ENCODE measurements at places on chromosomes 4 and X.

DNA sequence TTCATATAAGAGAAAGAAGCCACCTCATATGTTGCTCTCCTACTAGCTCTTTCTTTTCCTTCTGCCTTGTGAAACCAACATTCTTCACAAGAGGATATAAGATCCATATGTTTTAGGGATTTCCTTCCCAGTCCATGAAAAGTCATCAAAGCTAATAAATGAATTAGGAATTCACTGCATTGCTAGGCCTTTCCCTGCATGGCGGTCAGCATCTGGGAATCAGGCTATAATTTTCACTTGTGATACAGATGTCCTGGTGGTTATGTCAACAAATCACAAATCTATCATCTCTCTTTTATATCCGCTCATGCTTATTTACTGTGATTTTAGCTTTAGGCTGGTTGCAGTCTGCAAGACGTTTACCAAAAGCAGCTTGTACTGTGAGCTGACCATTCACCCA, 510.0 kb downstream of the NLGN4X start:
- DNase-seq, result no peak

DNA sequence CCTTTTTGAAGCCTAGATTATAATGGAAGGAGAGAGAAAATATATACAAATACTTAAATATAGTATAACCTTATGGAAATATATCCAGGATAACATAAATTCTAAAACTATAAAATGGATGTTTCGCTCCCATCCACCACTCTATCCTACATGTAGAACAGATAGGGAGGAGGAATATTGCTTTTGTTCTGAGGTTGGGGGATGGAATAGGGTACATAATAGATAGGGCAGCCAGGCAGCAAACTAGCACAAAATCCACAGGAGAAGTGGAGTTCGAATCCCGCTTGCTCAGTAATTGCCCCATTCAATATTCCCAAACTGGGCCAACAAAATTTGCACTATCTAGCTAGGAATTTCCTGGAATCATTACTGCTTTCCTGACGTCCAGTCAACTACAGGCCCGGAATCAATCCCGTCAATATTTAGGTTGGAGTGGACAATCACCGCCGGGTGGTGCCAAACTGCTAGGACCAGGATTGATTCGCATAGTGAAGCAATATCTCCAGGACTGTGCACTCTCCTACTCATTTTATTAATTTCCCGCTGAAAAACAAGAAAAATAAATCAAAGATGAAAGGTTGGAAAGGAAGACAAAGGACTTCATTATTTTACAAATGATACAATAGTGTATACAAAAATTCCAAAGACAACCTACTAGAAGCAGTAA, 40.4 kb upstream of the PAPSS1 start:
- DNase-seq, result no peak

GRCh38 chr4:3530051-3530450, 2.2 kb downstream of the LRPAP1 start:
- DNase-seq, result no peak

DNA sequence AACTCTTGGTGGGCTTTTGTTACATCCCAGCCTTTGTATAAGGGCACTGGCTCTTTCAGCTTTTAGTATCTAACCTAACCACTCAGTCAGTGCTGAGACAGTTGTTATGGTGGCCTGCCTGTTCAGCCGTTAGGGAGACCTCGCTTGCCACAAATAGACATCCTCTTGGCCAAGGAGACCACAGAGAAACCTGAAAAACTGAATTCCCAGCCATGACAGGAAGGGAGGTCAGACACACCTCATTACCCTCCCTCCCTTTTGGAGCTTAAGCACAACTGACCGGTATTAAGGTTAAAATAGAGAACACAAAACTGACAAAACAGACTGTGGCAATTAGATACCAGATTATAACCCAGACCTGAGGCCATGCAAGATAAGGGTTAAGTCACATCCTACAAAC, 1639.3 kb downstream of the RPA4 start:
- no peak for DNase-seq

- peak; percentile 5 for DNase-seq
Observed at GRCh38 chr4:158496030-158496741, 25.5 kb upstream of the RXFP1 start.

DNA sequence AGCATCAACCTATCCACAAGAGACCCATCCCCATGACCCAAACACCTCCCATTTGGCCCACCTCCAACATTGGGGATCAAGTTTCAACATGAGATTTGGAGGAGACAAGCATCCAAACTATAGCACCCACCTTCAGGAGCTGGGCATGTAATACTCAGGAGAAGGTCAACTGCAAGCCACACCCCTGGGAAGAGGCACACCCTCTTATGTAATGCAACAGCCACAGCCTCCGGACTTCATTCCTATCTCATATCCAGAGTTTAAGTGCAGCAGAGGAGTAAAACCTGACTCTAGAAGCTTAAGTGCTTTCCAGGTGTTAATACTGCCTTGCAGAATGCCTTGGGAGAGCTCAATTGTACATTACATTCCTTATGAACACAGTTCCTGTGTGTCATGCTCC, 197.4 kb downstream of the PTTG2 start:
- DNase-seq, result no peak

GRCh38 chr4:83096397-83096796, 18.1 kb downstream of the PLAC8 start:
- DNase-seq, result no peak

DNA sequence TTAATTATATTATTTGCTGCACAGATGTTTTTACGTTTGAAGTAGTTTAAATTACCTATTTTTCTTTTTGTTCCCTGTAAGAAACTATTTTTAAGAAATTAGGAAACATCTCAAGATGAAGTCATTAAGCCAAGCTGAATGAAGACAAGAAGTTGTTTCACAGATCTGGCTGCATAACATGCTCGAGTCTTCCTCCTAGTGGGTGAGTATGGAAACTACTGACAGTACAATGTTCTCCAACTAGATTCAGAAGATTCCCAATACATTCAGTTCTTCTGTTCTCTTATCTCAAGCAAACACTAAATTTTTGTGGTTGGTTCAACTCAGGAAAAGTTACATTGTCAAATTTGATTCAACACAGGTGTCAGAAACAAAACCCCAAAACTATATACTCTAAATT, 256.8 kb upstream of the VCX start:
- DNase-seq, result no peak

DNA sequence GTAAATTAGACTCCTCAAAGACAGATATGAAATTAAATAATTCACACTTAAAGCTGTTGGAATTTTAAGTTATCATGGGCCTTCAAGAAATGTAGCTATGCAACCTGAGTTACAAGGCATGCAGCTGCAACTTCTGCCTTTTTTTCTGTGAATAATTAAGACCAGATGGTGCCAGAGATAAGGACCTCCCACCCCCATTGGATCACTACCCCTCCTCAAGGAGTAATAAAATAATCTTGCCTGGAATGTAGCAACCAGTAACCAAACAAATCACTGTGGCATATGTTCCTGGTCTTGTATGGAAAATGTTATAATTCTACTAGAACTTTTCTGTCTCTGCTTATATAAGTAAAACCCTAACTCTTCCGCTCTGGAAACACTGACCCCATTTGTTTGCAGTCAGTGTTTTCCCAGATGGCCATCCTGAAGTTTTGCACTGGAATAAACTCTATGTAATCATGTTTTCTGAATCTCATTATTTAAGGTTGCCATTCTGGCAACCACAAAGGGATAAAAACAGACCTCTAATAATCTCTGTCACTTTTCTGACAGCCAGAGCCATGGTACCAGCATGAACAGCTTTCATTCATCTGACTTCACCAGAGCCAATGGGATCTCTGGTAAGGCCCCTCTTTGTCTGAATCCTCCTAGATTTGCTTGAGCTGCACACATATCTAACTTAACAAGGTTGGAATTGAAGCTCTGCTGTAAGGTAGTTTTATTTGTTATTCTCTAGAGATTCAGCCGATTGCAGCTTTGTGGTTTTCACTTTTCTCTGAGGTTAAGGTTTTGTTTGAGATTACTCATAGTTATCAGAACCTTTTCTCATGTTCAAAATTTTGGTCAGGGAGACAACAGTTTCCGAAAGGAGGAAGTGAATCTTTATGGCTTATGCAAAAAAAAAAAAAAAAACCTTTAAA, 274.6 kb downstream of the NAF1 start:
- peak; percentile 0 for DNase-seq

- DNase-seq, result peak; percentile 39
Observed at GRCh38 chr4:153465615-153466080, 512 bp upstream of the TMEM131L start.

DNA sequence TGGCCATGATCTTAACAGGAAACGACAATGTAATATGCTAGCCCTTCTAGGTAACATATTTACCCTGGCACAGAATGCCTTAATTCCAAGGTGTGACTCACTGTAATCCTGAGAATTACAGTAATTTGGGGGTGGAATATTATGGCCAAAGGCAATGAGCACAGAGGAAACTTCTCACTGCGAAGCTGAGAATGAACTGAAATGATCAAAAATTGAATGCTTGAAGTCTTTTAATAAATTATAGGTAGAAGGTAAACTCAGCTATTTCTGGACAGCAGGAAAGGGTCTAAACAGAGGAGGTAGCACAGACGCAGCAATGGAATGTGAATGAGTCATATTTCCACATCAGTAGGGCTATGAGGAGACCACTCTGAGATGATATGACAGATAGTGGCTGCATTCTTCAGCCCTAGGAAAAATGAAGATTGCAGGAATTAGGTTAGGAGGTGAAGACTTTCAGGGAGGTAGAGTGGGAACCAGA, 312.6 kb downstream of the PACRGL start:
- no peak for DNase-seq

DNA sequence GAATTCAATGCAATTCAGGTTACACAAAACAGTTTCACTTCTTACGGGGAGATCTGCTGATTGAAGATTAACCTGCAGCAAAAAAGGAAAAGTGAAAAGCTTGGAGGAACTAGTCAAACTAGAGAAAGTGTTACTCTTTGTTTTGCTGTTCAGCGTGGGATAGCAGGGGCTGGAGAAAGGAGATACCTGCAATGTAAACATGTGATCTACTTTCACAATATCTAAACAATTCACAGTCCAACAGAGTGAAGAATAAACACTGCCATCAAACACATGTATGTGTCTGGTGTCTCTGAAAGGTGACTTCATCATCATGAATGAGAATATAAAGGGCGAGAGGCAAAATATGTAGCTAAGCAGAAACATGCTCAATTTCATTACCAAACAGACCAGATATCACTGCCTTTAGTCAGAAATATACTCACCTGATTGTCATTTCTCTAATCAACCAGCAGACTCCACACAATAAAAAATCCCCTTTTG, 26.4 kb downstream of the NIPAL1 start:
- DNase-seq, result no peak

GRCh38 chr4:163091685-163092034, 75.0 kb downstream of the NAF1 start:
- no peak for DNase-seq

DNA sequence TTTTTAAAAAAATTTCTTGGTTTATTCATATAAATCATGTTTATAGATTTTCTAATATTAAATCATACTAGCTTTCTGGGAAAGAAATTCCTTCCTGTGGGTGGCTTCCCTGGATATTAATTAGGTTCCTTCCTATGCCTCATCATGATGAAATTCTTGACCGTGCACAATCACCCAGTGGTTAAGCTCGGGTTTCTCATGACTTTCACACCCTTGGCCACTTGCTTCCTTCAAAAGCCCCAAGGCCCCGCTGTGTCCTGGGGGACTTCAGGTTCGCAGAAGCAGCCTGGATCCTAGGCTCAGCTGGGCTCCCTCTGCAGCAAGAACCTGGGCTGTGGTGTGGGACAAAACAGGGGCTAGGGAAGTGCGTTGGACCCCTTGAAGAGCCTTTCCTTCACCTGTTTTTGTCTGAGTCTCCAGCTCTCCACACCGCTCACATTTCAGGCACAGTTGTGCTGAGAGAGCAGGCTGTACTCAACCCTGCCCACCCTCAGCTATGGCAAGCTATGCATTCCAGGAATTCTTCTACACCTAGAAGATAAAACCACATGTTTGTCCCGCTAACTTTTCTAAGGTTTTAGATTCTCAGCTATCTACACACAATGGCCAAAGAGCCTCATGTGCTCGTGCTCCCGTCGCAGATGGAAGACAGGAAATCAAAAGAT, 48.9 kb upstream of the TMSB15B start:
- no peak for DNase-seq

DNA sequence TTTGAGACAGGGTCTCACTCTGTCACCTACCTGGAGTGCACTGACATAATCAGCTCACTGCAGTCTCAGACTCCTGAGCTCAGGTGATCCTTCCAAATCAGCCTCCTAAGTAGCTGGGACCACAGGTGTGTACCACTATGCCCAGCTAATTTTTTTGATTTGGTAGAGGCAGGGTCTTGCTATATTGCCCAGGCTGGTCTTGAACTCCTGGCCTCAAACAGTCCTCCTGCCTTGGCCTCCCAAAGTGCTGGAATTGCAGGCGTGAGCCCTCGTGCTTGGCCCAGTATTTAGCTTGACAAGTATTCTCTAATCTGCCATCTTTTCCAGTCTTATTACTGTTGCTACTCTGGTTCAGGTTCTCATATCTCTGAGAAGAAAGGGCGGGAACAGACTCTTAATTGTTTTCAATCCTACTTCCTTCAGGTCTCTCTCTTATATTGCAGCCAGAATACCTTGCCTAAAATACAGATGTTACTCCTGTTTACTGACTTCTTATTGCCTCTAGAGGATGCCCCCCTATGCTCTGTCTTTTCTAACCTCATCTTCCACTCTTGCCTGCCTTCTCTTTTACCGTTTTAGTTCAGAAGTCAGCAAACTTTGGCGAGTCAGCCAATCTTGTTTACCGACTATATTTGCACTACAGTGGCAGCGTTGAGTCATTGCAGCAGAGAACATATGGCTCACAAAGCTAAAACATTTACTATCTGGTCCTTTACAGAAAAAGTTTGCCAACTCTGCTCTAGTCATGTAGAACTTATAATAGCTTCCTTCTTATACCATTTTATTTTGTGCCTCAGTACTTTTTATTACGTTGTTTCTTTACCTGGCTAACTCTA, 19.0 kb downstream of the MRPL1 start:
- DNase-seq, result no peak

- peak; percentile 26 for DNase-seq
Observed at GRCh38 chr4:87848622-87849351, 16.0 kb downstream of the MEPE start.

- no peak for DNase-seq
Observed at GRCh38 chrX:49266523-49267445, 2.3 kb upstream of the FOXP3 start.

DNA sequence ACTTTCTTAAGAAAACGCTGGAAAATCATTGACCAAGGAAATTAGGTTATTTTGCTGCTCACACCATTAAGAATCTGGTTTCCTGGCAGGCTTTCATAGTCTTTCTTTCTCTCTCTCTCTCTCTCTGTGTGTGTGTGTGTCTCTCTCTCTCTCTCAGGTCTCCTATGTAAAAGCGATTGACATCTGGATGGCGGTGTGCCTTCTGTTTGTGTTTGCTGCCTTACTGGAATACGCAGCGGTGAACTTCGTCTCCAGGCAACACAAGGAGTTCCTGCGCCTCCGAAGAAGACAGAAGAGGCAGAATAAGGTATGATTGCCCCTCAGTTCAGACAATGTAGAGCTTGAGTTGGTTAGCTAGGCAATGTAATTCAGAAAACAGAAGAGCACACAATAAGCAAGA, 161.2 kb downstream of the GLRA2 start:
- DNase-seq, result no peak

GRCh38 chr4:74125029-74125428, 26.0 kb upstream of the CXCL2 start:
- no peak for DNase-seq

Measured in CD4-positive, alpha-beta T cell treated with Interleukin-12 subunit alpha and Interleukin-12 subunit beta, for 1 hour (primary cell).